ENCODE measurements at places on chromosomes 16 and 17.

- no peak for DNase-seq
Measured at GRCh38 chr17:1053661-1054360, 56.9 kb downstream of the TIMM22 start.

- no peak for DNase-seq
Measured at GRCh38 chr16:67801883-67802282, 4.5 kb downstream of the RANBP10 start.

- DNase-seq = no peak
Measured at GRCh38 chr17:5410594-5411272, 8.7 kb downstream of the NUP88 start.

- no peak for DNase-seq
Measured at GRCh38 chr16:65917466-65917865, 449.0 kb upstream of the CDH5 start.

GRCh38 chr17:21289902-21290571 lies 5.5 kb downstream of the MAP2K3 start:
- no peak for DNase-seq

DNA sequence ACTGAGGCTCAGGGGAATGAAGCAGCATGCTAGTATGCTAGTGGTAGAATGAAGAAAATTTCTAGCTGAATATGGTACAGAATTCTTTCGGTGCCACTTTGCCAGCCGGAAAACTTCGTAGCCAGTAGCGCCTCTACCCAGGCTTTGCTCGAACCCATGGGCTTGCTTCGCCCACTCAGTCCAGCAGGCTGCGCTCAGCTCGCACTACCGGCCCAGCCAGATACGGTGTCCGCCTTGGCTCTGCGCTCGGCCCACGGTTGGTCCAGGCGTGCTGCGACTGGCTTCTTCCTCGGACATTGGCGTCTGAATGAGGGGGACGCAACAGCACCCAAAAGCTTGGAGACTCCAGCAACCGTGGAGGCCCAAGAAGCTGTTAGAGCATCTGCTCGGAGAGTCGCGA lies 372.5 kb upstream of the CDH8 start:
- DNase-seq = no peak

DNA sequence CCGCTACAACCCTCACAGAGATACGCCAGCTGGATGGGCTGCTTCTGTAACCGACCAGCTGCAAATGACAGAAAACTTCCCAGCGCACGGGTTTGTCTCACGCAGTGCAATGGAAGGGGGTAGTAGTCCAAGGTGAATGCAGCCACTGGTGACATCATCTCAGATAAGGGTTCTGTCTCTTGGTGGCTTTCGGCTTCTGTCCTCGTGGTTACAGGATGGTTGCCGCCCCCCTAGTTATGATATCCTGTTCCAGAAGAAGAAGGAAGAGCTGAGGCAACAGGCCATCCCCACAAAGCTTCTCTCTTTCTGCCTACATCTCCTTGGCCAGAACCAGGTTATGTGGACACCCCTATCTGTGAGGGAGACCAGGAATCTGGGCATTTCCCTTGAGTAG lies 40.3 kb upstream of the BAHCC1 start:
- DNase-seq = no peak

GRCh38 chr17:1267471-1267943 lies 2.7 kb upstream of the BHLHA9 start:
- no peak for DNase-seq

GRCh38 chr17:80446645-80447405 lies 29.6 kb downstream of the NPTX1 start:
- DNase-seq = no peak

- DNase-seq = no peak
Measured at GRCh38 chr16:24577167-24577566, 37.8 kb downstream of the RBBP6 start.

- DNase-seq = peak; percentile 52
Measured at GRCh38 chr16:29784901-29785500, 5.5 kb upstream of the KIF22 start.

- DNase-seq = peak; percentile 85
Measured at GRCh38 chr17:7281074-7281952, at the start of gene SLC2A4. Gene SLC2A4 (plus strand): TSS chr17:7281718. CDS start chr17:7281935, 217 bp downstream.

DNA sequence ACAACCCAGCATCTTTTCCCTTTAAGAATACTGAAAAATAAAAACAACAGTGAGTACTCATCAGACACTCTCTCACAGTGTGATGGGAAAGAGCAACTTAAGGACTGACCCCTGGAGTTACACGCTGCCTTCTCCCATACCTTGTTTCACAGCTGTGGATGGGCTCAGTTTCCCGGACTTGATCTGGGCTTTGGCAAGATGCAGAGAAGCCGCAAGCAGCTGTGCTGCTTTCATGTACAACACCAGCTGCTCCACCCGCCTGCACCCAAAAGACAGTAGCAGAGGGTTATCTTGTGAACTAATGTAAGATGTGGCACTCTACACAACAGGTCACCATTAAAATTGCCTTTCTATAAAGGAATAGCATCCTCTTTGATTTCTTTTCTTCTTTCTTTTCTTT lies 32.7 kb upstream of the ALDH3A1 start:
- DNase-seq = no peak

GRCh38 chr16:89073346-89074071 lies 20.1 kb upstream of the ACSF3 start:
- no peak for DNase-seq

DNA sequence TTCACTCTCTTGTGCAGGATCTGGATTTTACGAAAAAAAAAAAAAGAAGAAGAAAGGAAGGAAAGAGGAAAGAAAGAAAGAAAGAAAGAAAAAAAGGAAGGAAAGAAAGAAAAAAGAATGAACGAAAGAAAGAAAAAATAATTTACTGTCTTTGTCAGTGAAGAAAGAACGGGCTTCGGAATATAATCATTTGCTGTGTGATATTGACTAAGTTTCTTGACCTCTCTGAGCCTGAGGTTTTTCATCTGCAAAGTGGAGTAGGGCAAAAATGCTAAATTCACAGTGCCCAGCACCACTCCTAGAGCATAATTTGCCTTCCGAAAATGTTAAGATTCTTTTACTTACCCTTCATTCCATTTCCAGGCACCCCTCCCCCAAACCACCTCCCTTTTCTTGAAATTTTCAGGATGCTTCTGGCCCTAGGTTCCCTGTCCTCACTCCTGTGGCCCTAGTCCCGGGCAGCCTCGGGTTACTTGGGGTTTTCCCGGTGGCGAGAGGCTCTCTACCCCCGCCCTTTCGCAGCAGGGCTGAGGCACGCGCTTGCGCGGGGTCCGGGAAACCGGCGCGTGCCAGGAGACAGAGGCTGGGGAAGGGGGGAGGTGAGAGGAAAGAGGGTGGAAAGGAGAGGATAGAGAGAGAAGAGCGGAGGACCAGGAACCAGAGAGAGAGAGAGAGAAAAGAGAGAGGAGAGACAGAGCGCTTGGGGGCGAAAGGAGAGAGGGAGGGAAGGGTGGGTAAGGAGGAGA lies at the start of gene CNTNAP1:
TSS of gene CNTNAP1 (plus strand) at position 556 of the 746 bp plus-strand sequence. CDS start 299 bp downstream, outside the sequence.
- peak; percentile 55 for DNase-seq

All from renal cortical epithelial cell (primary cell).